ENCODE measurements at places on chromosomes 4 and X.
A peak's percentile ranks its signal among the peaks of the same experiment; 100 is the strongest.

- no peak for DNase-seq
Observed at GRCh38 chr4:152408514-152409327, 127.2 kb downstream of the FBXW7 start.

DNA sequence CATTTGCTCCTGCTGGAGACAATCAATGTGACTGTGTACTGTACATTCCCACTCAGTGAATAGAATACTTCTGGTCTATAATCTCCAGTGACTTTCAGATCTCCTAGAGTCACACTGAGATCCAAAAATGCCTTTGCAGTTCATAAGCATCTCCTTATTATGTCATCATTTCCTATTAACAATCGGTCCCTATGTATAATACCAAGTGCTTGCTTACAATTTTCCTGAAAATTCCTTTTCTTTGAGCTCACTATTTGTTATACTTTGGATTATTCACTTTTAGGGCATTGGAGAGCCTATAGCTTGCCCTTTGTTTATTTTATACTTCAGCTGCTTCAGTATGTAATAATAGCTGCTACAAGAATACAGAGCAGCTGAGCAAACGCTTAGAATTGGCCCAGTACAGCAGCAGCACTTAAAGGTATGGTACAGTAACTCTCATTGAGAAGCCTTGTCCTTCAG is 313.0 kb downstream of the DCTD start:
- DNase-seq: no peak

DNA sequence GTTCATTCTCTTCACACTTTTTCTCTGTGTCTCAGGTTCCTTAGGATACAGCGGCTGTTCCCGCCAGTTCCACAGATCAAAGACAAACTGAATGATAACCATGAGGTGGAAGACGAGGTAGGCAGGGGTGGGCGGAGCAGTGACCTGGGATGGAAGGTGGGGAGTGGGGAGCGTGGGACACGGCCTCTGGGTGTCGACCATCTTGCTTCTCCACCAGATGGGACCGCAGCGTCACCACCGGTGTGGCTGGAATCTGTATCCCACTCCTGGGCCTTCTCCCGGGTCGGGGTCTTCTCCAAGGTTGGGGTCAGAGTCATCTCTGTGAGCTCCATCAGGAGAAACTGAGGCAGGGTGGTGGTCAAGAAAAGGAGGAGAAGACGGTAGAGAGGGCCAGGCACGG is 31.2 kb upstream of the IL3RA start:
- DNase-seq: no peak

GRCh38 chr4:76011700-76012387 is 4.5 kb upstream of the CXCL9 start:
- peak; percentile 60 for DNase-seq

DNA sequence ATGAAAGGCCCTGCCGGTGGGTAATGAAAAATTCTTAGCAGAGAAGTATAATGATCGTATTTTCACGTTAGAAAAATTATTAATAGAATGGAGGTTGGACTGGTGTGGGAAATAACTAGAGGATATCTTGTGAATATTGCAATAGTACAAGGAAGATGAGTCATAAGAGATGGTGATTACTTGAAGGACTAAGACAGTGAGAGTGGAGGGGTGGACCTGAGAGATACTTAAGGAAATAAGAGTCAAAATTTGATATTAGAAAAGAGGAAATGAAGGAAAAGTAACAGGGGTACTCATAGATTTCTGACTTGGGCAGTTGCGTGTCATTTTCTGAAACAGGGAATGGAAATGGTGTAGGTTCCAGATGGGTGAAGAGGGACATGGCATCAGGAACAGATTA is 1.7 kb upstream of the USP53 start:
- no peak for DNase-seq

DNA sequence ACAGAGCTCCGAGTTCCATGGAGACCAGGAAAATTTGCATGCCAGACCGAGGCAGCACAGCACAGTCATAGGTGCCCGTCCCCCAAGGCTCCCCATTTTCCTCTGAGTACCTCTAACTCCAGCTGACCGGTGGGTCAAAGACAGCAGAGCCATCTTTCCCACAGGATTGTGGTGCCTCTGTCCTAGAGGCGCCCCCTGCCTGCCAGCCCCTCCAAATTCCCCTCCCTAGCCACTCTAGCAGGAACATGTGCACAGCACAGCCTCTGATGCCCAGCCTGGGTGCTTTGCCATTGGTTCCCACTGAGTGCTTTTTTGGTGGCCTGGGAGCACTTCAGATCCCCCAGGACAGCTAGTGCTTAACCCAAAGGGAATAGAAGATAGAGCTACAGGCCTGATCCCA is 368.5 kb upstream of the PABPC5 start:
- DNase-seq: no peak

GRCh38 chr4:88803600-88804096 is 106.0 kb upstream of the NAP1L5 start:
- peak; percentile 69 for DNase-seq

DNA sequence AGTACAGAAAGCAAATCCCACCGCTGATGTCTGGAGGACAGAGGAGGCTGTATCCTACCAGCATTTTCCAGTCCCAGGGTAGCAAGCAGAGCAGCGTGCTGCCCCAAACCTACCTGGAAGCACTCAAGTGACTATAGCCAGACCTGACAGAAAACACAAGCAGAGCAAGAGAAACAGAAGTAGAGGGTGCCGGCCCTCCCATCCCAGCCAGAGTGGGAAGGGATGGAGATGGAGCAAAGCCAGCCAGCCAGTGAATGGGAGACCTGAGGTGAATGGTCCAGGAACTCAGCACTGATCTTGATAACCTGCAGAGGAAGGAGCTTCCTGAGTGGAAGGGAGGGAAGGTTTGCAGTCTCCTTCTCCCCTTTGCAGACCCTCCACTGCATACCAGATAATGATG is 185.2 kb downstream of the MAML3 start:
- DNase-seq: no peak

DNA sequence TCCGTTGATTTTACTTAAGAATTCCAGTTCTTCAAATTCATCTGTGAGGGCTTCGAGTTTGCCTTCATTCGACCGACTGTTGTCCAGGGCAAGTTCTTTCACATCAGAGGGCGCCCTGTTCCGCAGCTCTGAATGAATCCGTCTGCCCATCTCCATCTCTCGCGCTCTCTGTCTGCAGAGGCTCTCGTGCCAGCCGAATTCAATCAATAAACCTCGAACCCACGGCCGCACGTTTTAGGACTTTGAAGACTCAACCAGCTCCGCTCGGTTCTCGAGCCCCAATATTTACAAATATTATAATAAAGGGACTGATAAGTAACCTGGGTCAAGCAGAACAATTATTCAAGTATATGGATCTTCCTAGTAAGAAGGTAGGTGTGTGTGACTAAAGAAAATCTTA is 556.4 kb upstream of the SMIM31 start:
- no peak for DNase-seq

DNA sequence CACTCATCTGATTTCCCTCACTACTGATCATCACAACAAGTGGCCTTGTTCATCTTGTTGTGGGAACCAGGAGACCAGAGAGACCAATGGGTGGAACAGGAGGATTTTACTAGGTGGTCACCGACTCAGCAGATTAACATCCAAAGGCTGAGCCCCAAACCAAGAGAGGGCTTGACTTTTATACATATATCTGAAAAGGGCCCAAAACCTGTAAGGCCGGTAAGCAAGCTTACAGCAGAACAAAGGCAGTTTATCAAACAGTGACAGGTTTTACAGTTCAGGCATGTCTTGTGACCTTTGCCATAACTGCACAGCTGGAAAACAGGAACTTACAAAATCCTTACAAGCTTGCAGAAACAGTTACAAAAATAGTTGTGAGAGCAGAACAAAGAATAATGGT is 195.9 kb downstream of the OR13H1 start:
- no peak for DNase-seq
